Stimulated activated CD4-positive, alpha-beta T cell treated with anti-CD3 and anti-CD28 coated beads, Interleukin-15, amount 100 ng/mL, for 24 hours (primary cell): ENCODE measurements at places on chromosomes 1 and 21.

- no peak for DNase-seq
Observed at GRCh38 chr1:103477101-103477500, 48.4 kb upstream of the RNPC3 start.

- DNase-seq, result no peak
Observed at GRCh38 chr1:240712014-240712731, 100.2 kb upstream of the GREM2 start.

GRCh38 chr1:34627465-34628240 lies 127.2 kb upstream of the GJB5 start:
- DNase-seq, result no peak

DNA sequence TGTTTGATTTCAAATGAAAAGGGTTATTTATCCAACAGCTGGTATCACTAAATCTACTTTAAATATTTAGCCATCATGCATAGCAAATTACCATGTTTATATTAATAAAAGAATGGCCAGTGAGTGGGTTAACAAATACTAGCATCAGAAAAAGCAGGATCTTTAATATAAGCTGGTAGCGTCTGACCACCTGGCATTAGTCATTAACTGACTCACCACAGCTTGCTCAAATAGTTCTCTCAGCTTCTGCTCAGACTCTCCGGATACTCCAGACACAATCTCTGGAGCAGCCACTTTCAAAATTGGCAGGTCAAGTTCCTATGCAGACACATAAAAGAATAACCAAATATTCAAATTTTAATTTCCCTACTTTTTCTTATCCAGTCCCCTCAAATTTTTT lies 29.6 kb downstream of the NVL start:
- DNase-seq, result no peak

- DNase-seq, result no peak
Observed at GRCh38 chr1:206600527-206600926, 11.7 kb downstream of the EIF2D start.

DNA sequence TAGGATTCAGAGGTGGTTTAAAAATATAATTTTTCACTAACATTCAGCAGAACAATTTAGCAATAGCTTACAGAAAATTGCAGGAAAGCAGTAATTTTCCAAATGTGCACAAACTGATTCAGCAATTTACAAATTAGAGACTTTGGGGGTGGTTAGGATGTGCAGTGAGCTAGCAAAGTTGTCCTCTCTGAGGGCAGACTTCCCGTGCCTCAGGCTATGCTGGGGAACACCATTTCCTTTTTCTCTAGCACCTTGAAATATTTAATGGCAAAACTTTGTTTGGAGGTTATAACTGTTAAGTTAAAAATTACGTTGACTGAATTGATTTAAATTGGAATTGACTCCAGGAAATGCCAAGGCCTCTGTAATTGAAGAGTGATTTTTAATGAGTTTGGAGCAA lies 258.9 kb downstream of the PTBP2 start:
- no peak for DNase-seq

DNA sequence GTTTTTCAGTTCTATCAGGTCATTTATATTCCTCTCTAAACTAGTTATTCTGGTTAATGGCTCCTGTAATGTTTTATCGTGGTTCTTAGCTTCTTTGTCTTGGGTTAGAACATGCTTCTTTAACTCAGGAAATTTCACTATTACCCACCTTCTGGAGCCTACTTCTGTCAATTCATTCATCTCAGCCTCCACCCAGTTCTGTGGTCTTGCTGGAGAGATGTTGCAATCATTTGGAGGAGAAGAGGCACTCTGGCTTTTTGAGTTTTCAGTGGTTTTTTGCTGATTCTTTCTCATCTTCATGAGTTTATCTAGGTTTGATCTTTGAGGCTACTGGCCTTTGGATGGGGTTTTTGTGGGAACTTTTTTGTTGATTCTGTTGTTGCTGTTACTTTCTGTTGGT lies 213.0 kb downstream of the BRINP2 start:
- DNase-seq, result no peak

GRCh38 chr1:170885551-170885950 lies 49.8 kb upstream of the MROH9 start:
- no peak for DNase-seq

DNA sequence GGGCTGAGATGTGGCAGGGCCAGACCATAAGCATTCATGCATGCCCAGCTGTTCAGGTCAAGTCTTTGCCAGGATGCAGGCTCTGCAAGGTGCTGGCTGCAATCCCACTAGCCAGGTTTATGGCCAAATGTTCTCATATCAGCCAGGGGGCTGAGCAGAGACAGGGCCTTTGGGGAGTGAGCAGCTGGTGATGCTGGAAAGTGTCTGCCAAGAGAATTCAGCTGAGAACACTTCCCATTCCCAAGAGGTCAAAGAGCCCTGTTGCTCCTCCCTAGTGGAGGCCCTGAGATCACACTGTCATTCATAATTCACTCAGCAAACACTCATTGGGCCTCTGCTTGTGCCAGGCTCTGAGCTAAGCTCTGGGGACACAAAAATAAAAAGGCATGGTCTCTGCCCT lies 150.3 kb downstream of the DMRTA2 start:
- no peak for DNase-seq

DNA sequence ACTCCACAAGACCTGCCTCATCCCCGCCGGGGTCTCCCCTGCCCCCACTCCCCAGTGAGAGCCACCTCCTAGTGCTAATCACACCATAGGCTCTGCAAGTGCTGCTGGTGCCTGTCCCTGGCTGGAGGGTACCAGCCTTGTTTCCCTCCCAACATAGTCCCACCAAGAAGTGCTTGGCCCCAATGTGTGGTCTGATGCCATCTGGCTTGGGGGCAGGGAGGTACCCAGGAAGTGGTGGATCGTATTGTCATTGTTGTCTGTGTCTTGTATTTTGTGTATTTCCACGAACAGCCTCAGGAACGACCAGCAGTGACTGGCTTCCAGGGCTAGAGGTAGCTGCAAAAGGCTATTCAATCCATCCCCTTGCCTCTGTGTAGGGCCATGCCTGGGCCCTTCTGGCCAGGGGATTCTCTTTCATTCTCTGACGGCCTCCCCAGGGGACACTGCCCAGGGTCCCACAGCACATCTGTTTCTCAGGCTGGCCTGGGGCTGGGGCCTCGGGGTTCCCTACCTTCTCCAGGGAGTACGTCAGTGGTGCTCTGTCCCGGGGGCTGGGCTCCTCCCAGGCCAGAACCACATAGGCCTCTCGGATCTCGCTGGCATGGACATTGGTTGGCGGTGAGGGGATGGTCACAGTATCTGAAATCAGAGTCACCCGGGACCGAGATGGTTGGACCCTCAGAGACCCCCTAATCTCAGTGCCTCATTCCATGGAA lies 22.8 kb downstream of the MYOM3 start:
- DNase-seq, result no peak

DNA sequence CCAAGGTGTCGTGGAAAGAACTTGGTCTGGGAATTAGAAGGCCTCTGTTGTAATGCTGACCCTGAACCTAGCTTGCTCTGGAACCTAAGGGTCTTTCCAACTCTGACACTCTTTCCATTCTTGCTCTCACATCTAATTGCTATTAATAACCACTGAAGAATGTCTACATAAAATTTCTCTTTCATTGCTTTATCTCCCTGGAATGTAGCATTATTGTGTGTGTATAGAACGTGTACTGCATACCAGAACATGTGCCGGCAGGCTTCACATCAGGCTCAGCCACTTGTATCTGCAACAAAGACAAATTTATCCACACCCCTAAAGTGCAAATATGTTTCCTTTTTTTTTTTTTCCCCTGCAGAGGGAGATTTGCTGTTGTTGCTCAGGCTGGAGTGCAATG lies 13.9 kb upstream of the LAX1 start:
- no peak for DNase-seq

GRCh38 chr1:32876341-32877210 lies 5.9 kb upstream of the FNDC5 start:
- peak; percentile 59 for DNase-seq

GRCh38 chr1:199205740-199206441 lies 567.1 kb downstream of the PTPRC start:
- no peak for DNase-seq

GRCh38 chr1:203557390-203557789 lies 63.4 kb downstream of the OPTC start:
- no peak for DNase-seq

DNA sequence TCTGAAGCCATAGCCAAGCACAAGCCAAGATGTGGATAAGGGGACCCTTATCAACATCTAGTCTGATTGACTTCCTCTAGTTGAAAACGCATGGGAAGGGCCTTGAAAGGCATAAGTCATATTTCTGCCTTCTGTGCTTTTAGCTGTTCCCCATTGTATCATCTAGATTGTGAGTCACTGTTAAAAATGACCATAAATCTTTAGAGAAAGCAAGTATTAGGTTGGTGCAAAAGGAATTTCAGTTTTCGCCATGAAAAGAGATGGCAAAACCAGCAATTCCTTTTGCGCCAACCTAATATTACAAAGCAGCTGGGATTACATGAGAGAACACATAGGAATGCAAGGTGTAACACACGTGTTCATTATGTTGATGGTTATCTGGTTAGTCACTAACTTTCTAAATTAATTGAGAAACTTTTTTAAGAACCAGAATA lies 63.6 kb downstream of the CLIC6 start:
- DNase-seq, result no peak

- DNase-seq, result peak; percentile 24
Observed at GRCh38 chr1:210726621-210727020, 397.9 kb downstream of the HHAT start.

GRCh38 chr1:17893891-17894631 lies 138.9 kb downstream of the ACTL8 start:
- no peak for DNase-seq

- DNase-seq, result no peak
Observed at GRCh38 chr1:100298512-100298911, 32.5 kb downstream of the RTCA start.

- DNase-seq, result no peak
Observed at GRCh38 chr1:54819195-54819536, 18.0 kb upstream of the TTC22 start.

DNA sequence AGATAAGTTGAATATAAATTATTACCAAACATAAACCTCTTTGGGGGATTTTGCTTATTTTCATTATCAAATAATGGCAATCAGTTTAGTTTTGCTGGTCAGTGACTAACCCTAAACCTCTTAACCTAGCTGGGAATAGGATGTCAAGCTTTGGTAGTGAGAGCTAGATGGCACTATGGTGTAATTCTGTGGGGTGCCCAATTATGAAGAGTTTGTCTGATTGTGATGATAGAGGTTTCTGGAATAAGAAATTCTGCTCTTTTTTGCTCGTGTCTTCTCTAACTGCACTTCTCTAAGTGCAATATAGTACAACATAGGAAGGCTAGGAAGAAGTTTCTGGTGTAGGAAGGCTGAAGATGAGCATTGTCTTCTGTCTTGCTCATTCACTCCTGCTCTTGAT lies 59.8 kb downstream of the XCL1 start:
- DNase-seq, result no peak

- no peak for DNase-seq
Observed at GRCh38 chr1:36732015-36732356, 249.3 kb upstream of the CSF3R start.

- DNase-seq, result no peak
Observed at GRCh38 chr1:43509007-43509739, 21.5 kb upstream of the PTPRF start.

DNA sequence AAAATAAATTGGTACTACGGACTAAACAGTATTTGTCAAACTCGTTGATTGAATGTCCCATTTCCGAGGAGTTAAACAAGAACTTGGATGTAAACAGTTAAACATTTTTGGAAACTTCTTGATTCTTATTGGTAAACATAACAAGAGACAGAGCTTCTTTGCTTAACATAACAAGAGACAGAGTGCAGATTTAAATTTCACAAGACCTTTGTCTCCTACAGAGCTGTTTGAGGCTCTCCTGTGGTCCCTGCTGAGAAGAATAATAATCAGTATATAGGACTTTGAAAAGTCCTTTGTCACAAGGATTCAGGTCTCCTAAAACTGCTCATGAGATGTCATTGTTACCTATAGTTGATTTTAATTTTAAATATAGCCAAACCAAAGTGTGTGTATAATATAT lies 170.6 kb upstream of the C21orf91 start:
- DNase-seq, result no peak

DNA sequence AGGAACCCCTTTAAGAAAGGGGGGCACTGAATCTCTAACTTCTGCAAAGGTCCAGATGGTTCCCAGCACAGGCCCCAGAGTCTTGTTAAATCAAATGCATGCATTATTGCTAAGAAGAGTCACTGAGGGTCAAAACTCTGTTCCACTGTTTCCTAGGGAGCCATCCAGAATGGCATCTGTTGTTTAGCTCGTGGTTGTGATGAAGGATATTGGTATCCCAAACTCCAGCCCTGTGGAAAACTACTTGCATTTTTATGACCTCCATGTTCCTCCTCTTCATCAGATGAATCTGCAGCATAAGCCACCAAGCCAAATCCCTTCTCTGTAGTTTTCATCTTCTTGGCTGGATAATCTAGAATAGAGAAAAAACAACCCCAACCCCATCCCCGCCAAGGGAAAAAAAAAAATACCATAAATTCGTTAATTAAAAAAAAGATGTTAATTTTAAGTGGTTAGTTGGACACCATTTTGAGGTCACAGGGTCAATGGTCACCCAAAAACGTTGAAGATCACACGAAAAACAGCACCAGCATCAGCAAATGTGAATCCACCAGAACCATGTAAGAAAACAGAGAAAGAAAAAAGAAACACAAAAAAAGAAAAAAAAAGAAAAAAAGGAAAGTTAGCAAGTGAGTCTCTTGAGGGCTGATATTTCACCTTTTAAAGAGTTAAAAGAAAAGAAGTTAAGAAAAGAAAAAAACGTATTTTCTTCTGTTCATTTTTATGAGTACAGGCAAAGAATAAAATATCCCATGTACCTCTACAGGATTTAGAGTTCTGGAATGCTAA lies 3.0 kb upstream of the RIT1 start:
- no peak for DNase-seq

GRCh38 chr1:1309251-1310108 lies 1.1 kb downstream of the PUSL1 start:
- DNase-seq, result peak; percentile 48

GRCh38 chr1:203556047-203556851 lies 62.3 kb downstream of the OPTC start:
- no peak for DNase-seq

DNA sequence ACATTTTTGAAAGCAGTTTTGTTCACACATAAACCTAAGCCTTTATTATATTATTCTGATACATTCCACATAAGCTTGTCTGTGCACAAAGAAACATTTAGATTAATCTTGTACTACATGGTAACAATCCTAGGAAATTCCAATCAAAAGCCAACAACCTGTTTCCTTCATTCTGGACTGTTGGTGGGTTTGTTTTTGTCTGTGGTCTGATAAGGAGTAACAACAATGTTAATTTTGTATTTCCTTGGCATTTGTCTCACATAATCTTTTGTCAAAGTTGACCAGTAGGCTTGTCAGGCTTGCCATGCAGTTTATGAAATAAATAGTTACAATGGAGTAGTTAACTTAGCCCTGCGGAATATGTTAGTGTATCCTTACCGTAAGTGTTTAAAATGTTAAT lies 183.3 kb downstream of the DHRS3 start:
- no peak for DNase-seq

DNA sequence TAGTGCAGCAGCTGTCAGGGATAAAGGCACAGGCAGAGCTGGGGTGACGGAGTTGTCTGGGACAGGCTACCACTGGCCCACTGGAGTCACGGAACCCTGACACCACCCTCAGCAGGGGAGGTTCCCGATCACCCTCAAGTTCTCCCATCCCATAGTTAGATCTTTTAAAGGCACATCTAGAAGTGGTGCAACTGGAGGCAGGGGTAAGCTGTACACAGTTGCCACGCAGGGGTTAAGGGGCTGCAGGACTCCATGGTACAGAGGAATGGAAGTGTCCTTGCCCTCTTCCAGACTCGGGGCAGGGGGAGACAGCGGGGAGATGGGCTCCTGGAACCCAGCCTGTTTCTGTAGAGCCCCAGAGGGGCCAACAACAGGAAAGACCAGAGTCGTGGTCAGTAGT lies 13.3 kb downstream of the CC2D1B start:
- DNase-seq, result no peak

GRCh38 chr1:20493839-20494608 lies 8.0 kb upstream of the CAMK2N1 start:
- peak; percentile 82 for DNase-seq
